ENCODE measurements at places on chromosomes 5 and 9. TPM values are rescaled to one million over a fixed set of nuclear protein-coding genes. Genes with fewer than 3 reads are reported as not detected.
A peak's percentile ranks its signal among the peaks of the same experiment; 100 is the strongest.

DNA sequence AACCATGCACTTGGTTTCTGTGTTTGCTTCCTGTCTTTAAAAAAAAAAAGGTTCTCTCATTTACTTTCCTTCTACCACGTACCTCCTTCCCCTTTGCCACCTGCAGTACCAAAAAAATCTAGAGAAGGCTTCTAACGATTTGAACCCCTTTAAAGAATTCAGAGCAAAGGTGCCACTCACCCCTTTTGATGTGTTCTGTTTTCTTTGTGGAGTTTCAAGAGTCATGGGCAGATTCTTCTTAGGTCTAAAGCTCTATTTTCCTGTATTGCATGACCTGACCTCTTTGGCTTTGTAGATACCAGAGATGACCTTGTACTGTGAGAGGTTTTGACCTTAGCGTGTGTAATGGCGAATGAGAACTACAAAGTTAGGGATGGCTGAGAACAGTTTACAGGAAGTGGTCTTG lies 29.0 kb downstream of the TXNDC8 start:
- no peak for DNase-seq

GRCh38 chr9:136255166-136255538 lies 9.5 kb upstream of the QSOX2 start:
- DNase-seq: no peak

- DNase-seq: no peak
Observed at GRCh38 chr5:126982926-126983873, 47.2 kb downstream of the MARCHF3 start.

- DNase-seq: no peak
Observed at GRCh38 chr9:93807166-93808074, 147.7 kb downstream of the BARX1 start.

Gene RANBP6
- 7.9 TPM for total RNA-seq

DNA sequence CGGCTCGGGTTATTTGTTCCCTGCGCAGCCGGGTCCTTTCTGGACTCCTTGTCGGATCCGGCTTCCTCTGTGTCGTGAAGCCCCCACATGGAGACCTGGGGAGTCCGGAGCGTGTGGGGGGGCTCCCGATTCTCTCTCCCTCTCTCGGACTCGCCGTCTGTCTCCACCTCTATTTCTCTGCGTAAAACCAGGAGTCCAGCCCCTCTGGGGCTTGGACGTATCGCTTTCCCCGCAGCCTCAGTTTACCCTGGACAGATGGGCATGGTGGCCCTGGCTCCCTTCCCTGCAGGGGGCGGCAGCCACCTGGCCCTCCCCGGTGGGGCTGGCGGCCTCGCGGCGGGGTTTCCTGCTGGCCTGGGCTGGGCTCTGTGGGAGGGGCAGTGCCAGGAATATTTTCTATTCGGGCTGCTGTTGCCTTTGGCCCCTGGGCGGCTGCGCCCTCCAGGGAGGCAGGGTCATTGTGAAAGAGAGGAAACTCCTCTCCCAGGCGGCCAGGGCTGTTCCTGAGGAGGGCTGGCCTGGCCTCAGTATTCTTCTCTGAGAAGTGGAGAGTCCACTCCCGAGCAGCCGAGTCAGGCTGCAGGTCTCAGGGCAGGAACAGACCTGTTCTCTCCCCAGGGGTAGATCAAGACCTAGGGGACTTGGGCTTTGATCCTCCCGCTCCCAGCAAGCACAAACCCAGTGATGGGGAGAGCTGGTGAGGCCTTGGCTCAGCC lies 665 bp downstream of the ASS1 start:
- peak; percentile 83 for DNase-seq

Gene SLC6A19
- 29.2 TPM for total RNA-seq

Gene PCDHGA8
- 3.8 TPM for total RNA-seq

GRCh38 chr5:141876628-141877355 lies 1.4 kb downstream of the PCDH1 start:
- peak; percentile 78 for DNase-seq

Gene DAB2IP
- 157 TPM for total RNA-seq

Gene SAPCD2
- 11.2 TPM for total RNA-seq
